ENCODE measurements at places on chromosomes 6 and 20. TPM values are rescaled to one million over a fixed set of nuclear protein-coding genes. Genes with fewer than 3 reads are reported as not detected.

DNAAF9 gene
- total RNA-seq, result 20.1 TPM

CASS4 gene
- total RNA-seq, result 0.55 TPM

SEC63 gene
- total RNA-seq, result 45.2 TPM

RUNX2 gene
- total RNA-seq, result 0.79 TPM

OPRL1 gene
- 0.27 TPM for total RNA-seq

RNF182 gene
- total RNA-seq, result 0.10 TPM

IMPG1 gene
- not detected for total RNA-seq

All from left ventricle myocardium superior (tissue), 1 donor.